ENCODE measurements at places on chromosomes 3 and 15.

- DNase-seq = no peak
Measured at GRCh38 chr15:73352082-73352481, 16.7 kb downstream of the HCN4 start.

GRCh38 chr3:117665296-117665695 is 955.7 kb downstream of the TUSC7 start:
- no peak for DNase-seq

DNA sequence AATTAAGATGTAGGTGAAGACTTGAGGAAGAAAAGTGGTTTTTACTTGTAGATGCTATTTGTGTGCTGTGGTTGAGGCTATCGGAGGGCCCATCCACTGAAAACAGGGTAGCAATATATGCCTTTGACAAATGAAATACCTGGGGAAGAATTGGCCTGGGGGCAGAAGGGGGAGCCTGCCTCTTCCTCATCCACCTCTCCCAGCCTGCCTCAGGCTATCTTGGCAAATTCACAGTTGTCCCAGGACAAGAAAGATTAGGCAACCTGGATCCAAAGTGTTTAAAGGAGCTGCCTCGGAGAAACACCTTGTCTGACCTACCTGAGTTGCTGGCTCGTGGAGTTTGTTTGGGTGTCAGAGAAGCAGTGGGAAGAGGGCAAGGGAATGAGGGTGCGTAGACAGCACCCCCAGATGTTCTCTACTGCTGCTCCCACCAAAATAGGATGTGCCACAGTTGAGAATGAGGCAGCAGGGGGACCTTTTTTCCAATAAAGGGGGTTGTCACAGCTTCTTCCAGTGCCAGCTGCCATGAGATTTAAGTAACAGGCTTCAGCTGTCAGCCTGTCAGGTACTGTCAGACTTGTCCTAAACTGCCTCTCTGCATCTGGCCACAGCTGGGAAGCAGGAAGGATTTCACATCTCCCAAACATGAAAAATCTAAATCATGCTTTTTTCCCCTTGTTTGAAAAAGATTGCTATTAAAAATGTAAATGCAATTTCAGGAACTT is 9.2 kb downstream of the PLEKHO2 start:
- DNase-seq = no peak

GRCh38 chr15:33852570-33852969 is 115.7 kb upstream of the CHRM5 start:
- peak; percentile 16 for DNase-seq

DNA sequence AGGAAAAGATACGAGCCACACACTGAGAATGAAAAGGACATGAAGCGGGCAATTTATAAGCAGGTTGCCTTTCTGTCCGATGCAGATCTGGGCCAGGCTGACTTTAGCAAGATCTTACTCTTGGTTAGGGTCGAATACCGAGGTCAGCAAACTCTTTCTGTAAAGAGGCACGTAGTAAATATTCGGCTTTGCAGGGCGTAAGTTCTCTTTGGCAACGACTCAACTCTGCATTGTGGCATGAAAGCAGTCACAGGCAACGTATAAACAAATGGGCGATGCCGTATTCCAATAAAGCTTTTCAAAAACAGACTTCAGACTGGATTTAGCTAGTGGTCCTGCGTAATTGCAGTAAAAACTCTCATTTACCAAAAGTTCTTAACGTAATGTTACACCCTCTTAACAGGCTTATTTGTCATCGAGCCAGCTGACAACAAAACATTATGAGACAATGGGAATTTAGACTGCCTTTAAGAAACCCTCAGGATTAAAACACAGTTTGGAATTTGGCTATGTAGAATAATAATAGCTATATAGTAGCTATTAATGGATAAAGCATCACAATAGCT is 13.1 kb upstream of the RPL35A start:
- DNase-seq = no peak

DNA sequence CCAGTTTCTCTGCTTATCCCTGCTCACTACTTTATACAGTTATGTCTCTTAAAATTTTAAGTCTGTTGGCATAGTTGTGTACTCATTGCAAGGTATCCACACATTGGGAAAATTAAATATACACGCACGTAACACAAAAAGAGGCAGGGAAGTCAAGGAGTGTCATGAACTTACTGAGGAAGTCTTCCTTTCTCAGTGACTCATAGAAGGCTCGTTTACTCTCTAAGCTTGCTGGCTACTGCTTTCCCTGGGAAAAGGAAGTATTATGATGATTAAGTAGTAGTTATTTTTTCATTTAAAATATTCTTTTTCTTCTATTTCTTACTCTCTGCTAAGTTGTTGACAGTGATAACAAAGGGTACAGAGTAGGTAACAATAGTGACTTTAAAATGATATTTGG is 287.3 kb downstream of the UBE2E2 start:
- DNase-seq = peak; percentile 10

DNA sequence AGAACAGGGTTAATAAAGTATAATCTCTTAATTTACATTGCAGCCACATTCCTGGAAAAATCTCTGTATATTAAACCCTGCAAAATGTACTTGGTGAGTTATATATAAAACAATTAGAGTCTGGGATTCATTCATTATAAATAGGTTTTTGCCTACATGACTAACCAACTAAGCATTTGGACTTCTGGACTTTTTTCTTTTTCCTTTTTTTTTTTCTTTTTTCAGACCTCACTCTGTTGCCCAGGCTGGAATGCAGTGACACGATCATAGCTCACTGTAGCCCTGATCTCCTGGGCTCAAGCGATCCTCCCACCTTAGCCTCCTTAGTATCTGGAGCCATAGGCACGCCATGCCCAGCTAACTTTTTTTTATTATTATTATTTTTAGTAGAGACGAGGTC is 4.5 kb downstream of the DNAJC13 start:
- no peak for DNase-seq

DNA sequence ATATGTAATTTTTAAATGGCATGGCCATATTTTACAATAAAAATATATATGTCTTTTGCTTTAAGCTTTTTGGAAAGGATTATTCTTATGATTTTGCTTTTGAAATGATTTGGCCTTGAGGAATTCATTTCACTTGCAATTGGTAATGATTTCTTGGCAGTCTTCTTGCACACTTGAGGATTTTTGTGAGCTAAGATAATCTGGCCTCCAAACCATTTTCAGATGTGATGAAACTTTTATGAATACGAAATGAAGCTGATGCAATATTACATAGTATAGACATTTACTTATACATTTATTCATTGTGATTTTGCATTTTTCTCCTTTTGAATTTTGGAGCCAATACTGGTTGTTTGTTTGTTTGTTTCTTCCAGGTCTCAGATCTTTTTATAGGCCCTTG is 6.4 kb upstream of the SH2D7 start:
- DNase-seq = peak; percentile 59

- DNase-seq = no peak
Measured at GRCh38 chr3:165839296-165840076, 2.3 kb upstream of the BCHE start.

- no peak for DNase-seq
Measured at GRCh38 chr15:88331291-88331690, 74.8 kb upstream of the NTRK3 start.

- peak; percentile 20 for DNase-seq
Measured at GRCh38 chr3:155282385-155283091, 10.9 kb downstream of the STRIT1 start.

- no peak for DNase-seq
Measured at GRCh38 chr3:194053136-194053535, 82.8 kb upstream of the HES1 start.

DNA sequence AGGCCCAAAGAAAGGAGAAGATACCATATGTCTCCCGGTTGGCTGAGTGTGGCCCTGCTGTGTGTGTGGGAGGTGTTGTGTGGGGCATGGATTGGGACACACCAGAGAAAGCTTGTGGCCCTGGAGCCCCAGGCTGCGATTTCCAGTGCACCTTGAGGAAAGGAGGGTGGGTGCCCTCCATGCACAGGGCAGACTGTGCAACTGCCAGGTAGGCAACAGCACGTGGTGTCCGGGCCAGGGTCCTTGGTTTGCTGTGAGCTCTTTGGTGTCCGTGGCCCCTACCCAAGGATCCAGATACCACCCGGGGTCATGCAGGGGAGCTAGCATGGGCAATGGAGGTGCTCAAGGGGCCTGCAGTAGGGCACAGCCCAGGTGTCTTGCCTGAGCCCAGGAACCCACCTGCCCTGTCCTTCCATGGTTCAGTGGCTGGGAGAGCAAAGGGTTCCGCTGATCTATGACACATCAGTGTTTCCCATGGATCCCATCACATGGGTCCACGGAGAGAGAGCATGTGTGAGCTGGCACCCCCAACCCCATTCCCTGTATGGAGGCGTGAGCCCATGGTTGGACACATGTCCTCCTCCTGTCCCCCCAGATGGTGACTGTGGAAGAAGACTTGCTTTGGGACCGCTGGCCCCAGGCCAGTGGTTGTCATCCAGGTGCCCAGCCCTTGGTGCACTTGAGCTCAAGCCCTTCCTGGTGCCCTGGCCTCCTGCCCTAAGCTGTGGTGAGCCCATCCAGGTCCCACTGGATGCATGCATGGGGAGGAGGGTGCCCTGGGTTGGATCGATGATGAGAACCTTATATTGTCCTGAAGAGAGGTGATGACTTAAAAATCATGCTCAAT is 223.4 kb downstream of the SNRPN start:
- no peak for DNase-seq

DNA sequence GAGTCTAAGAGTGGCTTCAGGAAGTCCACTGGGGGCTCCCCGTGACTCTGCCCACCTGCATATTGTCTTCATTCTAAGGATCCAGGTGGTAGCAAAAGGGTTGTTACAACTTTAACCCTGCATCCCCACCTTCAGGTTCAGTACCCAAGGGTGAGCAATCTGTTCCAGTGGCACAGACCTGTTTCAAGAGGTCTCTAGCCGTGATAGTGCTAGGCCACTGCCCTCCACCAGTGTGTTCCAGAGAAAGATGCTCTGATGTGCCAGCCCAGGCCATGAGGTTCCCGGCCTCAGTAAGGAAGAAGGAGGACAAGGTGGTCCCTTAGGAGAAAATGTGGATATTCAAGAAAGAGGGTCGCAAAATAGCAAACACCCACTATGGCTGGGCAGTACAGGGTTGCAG is 87.0 kb downstream of the IGF1R start:
- no peak for DNase-seq

- DNase-seq = no peak
Measured at GRCh38 chr3:58536501-58537411, at the start of gene ACOX2. Gene ACOX2, minus strand, starts transcription at chr3:58537190. Its CDS starts 2,084 bp downstream, at chr3:58535106.

DNA sequence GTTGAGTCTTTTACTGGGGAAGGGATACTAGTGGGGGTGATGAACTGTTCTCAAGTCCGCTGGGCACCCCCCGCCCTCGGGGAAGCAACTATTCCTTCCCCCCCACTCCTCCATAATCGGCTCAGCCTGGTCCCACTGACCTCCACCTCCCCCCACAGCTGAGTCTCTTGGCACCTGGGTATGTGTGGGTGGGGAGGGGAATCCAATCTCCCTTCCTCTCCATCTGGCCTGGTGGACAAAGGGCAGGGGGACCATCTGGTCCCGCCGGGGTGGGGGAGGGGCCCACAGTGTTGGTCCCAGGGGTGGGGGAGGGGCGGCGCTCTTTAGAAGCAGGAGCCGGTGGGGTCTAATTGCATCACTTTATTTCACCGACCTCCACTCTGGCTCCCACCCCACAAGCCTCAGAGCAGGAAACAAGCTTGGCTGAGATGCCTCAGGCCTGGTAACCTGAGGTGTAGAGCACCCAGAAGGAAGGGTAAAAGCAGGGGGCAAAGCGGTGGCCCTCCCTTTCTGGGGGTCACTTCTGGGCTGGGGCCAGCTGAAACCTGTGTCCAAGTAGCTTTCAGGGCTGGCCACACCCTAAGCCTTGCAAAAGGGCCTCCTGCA is 1.0 kb upstream of the PCBP4 start:
- DNase-seq = no peak

DNA sequence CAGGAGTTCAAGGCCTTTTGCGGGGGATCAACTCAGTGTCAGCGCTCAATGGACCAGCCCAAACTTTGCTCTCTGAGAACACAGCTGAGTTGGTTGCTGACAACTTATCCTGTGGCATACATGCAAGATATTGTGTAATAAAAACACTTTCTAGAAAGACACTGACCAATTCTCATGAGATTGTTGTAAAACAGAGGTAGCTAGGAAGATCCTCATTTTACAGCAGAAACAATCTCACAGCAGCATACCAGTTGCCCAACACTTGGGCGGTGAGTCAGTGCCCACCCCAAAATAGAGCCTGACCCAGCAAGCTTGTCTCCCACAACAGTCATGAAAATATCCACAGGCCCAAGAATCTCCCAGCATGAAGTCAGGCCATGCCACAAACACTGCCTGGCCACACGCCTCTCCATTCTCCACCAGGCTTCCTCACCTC is 18.2 kb downstream of the KLHL6 start:
- DNase-seq = peak; percentile 11

GRCh38 chr3:39065197-39065596 is 13.4 kb downstream of the WDR48 start:
- DNase-seq = peak; percentile 9

- DNase-seq = no peak
Measured at GRCh38 chr3:82475306-82475705, 713.9 kb upstream of the GBE1 start.

GRCh38 chr3:146421819-146422759 is 47.3 kb downstream of the PLSCR2 start:
- DNase-seq = peak; percentile 38

DNA sequence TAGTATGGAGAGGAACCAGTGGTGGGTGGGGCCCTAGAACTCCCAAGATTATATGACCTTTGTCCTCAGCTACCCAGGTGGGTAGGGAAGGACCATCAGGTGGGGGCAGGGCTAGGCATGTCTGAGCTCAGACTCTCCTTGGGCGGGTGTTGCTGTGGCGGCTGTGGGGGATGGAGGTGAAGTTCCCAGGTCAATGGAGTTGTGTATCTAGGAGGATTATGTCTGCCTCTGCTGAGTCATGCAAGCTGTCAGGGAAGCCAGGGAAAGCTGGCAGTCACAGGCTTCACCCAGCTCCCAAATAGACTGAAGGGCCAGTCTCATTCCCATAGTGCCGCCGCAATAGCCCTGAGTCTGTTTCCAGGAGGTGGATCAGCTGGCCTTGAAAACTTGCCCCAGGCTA is 139.7 kb upstream of the CFAP20DC start:
- DNase-seq = no peak

DNA sequence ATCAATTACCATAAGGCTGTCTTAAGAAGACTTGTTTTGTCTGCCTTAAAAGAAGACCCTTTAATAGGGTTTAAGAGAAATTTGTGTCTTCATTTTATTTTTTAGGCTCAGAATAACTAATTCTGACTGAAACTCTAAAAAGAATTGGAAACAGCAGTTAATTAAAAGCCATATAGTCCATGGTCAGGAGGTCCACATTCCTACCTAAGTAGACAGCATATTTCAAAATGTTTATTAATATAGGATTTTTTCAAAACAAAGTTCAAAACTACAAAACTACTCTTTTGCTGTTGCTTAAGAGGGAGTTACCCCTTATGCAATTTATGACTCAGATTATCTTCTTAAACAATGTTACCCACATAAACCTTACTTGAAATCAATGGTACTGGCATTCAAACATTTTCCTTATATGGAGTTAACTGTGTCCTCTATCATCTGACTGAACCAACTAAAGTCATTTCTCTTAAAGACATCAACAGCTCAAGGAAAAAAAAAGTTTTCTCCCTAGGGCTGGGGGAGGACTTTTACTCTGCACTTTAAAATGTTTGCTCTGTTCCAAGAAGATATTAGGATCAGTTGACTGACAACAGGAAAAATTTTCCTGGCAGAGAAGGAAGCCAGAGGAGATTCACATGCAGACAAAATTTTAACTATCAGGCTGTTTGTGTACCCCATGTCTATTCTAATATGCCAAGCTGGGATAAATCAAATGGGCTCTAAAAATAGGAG is 56.8 kb upstream of the NANOGP8 start:
- DNase-seq = peak; percentile 36

GRCh38 chr3:41198526-41198925 is 779 bp upstream of the CTNNB1 start:
- no peak for DNase-seq

- no peak for DNase-seq
Measured at GRCh38 chr3:15800780-15801179, 3.0 kb upstream of the ANKRD28 start.

Data from amniotic stem cell (primary cell).